ENCODE measurements at places on chromosomes 4 and X. TPM values are rescaled to one million over a fixed set of nuclear protein-coding genes. Genes with fewer than 3 reads are reported as not detected.

SSX4 gene
- not detected for total RNA-seq

UGT2A1 gene
- total RNA-seq: not detected

DNA sequence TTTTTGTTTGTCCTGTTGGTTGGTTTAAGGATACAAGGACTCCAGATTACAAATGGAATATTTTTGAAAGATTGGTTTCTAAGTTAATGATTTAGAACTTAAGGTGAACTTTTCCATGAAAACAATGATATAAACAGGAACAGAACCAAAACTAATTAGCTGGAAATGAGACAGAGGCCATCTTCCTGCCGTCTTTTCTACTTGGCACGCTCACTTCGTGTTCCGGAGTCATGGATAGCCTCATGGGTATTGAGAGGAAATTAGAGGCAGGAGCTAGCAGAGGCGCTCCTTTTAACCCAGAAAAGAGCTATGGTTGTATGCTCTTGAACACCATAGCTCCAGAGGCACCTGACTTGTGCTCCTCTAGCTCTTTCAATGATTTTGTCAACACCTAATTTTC is 2.4 kb downstream of the FAM241A start:
- no peak for DNase-seq

DNA sequence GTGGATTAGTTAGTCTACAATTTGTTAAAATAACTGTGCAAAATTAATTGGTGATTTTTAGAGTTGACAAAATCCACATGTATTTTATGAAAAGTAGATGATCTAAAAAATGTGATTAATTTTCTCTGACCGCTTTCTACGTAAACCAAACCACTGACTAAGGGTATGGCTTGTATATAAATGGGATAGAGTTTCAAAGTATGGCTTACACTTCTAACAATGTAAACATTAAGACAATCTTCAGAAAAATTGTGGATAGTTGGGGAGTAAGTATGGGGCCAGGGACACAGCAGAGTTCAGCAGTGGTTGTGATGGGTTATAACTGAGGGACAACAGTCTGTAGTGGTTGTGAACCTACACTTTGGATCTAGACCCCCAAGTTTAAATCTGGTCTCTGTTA is 39.8 kb downstream of the GABRA4 start:
- DNase-seq: no peak

- no peak for DNase-seq
Measured at GRCh38 chr4:155535802-155536454, 130.7 kb upstream of the GUCY1A1 start.

Data from activated naive CD4-positive, alpha-beta T cell treated with anti-CD3 and anti-CD28 coated beads, Interleukin-2, amount 50 U/mL, for 72 hours (primary cell).